SK-N-MC (cell line): ENCODE measurements at places on chromosomes 6 and 20.
A peak's percentile ranks its signal among the peaks of the same experiment; 100 is the strongest.

DNA sequence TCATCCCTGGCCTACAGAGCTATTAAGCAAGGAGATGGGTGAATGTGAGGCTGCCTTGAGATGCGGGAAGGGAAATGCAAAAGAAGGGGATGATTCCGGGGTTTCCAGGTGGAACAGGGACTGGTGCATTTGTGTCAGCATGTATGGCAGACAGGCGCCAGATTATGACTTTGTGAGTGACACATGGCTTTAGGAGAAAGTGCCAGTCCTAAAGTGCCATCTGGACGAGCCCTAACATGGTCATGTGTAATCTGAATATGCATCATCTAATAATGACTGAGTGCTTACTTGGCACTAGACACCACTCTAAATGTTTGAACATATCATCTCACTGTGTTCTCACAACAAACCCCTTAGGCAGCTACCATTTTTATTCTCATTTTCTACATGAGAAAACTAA lies 195.0 kb upstream of the TSHZ2 start:
- DNase-seq: no peak

DNA sequence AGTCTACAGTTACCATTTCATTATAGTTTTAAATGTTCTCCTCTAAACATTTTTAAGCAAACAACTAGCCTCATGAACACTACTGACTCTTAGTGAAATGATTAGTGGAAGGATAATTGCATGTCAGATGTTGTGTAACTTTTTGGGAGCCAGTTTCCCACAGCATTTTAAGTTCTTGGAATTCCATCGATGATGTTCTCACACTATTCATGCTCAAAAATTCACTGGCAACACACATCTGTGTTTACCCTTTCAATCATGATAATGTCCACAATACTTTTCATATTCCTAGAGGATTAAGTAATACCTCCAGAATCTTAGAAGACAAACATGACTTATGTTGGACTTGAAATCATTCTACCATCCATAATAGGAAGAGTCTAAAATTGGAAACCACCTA lies 678.1 kb upstream of the ID4 start:
- DNase-seq: no peak

DNA sequence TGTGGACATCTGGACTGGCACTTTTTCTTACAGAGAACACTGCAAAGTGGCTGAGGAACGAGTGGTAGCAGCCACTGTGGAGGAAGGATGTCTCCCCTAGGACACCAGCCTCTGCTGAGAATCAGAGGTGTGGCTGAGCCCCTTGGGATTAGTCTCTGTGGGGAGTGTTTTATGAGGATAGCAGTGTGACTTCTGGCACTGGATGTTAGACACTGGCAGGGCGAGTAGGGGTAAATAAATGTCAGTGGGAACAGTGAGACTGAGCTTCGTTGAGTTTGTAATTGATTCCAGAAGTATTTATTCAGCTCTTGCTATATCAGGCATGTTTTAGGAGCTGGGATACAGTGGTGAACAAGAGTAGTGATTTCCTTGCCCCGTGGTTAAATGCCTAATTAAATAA lies 124.0 kb downstream of the JARID2 start:
- DNase-seq: peak; percentile 65

DNA sequence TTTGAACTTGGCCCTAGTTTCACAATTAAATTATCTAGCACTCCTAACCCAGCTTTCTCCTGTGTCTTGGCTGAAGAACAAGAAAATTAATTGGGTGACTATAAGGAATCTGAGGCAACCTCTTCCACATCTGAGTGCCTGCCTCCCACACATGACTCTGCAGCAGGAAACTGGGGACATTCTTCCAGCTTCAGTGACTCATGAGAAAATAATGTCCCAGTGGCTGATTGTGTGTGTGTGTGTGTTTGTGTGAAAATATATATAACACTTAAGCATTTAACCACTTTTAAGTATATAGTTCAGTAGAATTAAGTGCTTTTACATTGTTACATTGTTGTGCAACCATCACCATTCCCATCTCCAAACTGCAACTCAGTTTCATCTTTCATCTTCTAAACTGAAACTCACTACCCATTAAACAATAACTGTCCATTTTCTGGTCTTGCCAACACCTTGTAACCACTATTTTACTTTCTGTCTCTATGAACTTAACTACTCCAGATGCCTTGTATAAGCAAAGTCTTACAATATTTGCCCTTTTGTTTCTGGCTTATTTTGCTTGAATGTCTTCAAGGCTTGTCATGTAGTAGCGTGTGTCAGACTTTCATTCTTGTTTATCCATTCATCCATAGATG lies 8.7 kb downstream of the TRIM38 start:
- DNase-seq: no peak

GRCh38 chr20:57743450-57744095 lies 33.8 kb upstream of the PMEPA1 start:
- no peak for DNase-seq

DNA sequence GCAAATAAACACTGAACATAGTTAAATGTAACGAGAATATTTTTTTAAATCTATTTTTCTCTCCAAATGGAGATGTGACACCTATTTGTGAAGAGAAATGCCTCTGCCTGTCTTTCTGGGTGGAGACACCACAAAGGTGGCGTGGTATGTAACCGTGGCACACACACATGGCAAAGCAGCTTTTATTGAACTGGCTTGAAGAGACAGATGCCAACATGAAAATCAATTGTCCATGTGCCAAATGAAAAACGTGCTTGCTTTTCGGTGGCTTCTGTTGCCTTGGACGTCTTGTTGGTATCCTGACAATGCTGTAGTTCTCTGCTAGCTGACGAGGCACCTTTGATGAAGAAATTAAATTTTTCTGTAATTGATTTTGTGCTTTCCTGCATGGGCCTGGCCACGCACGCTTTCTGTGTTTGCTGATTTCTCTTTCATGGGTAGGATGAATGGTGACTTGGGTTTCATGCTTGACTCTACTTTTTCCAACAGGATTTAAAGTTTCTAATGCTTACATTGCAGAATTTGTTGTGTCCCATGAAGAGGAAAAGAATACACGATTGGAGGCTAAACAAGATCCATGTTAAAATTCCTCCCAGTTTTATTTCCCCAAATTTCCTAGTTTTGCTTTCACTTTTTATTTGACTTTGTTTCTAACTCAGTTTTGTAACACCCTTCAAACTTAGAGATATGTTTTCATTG lies 202.6 kb downstream of the TMEM242 start:
- no peak for DNase-seq

- no peak for DNase-seq
Measured at GRCh38 chr6:56514395-56514794, 128.3 kb downstream of the DST start.

GRCh38 chr6:39785281-39785680 lies 6.9 kb upstream of the DAAM2 start:
- DNase-seq: no peak

DNA sequence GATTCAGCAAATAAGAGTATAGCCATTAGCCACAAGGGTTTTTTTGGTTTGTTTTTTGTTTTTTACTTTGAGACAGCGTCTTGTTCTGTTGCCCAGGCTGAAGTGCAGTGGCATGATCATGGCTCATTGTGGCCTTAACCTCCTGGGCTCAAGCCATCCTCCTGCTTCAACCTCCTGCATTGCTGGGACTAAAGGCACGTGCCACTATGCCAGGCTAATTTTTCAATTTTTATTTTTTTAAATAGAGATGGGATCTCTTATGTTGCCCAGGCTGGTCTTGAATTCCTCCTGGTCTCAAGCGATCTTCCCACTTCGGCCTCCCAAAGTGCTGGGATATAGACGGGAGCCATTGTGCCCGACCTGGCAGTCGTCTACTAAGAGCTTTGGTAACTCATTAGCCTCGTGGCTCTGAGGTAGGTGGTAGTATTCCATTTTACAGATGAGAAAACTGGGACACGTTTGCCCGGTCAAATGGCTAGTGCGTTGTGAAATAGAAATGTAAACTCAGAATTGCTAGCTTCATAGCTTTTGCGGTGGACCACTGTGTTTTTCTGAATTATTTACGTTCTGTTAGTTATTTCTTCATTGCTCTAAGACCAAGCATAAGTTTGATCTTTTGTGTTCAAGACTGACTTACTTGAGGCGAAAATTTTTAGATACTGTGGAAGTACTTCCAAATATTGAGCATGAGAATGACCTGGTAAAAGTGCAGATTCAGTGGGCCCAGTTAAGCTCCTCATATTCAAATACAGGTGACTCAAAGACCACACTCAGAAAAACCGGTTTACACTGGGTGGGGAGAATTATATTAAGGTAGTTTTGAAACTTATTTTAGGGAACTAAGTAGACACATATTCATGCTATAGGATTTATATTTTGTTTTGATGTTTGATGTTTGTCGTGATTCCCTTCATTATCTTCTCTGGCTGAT lies 2.1 kb downstream of the PANK2 start:
- DNase-seq: no peak

DNA sequence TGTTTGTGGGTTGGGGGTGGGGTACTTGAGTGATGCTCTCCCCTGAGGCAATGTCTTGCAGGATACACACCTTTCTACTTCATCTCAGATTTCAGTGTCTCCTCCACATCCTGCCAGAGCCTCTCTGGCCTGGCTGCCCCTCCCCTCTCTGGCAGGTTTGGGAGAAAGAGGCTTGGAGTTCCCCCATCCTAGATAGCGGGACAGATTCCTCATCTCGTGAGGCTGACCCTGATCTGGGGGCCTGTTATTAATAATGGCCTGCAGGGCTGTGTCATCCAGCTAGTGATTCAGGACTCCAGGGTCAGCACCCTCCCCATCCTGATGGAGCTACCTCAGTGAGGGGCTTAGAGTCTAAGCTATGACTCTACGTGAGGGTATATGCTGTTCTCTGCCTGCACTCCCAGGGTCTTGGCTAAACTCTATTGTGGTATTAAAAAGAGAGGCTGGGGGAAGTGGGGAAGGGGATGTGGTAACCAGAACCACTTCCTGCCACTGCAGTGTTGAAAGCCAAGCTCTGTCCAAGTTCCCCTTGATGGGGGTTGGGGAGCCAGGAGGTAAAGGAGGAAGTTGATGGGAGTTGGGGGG lies 3.7 kb upstream of the MMP9 start:
- DNase-seq: no peak
